CD8-positive, alpha-beta memory T cell (primary cell): ENCODE measurements at places on chromosomes 11 and 22. TPM values are rescaled to one million over a fixed set of nuclear protein-coding genes. Genes with fewer than 3 reads are reported as not detected.

DNA sequence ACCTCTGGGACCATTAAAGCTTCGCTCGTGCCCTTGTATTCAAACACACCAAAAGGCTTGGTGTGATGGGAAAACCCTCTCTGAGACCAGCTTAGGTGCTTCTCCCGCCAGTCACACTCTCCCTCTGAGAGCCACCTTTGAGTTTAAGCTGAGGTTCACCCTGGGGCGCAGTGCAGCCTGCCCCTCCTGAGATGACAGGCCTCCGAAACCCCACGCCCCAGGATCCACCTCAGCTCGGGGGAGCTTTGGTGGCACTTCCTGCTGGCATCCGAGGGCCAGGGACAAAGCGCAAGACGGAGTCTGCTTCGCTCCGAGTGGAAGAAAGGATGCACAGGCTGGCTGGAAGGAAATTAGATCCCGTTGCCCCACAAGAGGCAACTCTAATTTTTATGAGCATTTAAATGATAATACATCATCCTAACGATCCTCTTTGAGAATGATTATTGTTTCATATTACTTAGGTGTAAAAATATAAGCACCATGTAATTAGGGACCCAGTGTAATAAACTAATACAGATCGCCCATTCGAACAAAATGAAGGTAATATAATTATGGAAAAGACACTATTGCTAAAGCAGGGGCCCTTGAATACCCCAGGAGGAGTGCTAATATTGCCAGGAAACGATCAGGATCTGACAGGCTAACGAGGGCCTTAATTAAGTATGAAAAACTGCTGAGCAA, 134.7 kb downstream of the CEP164 start:
- H3K27me3 ChIP-seq, result no peaks in the 10 kb centered on the region
- no peaks in the 10 kb centered on the region for H3K4me1 ChIP-seq
- no peak overlapping the region for H3K4me3 ChIP-seq
- DNase-seq, result no peak
- H3K36me3 ChIP-seq, result no peaks in the 10 kb centered on the region

GRCh38 chr11:64018310-64018709, 17.4 kb upstream of the FLRT1 start:
- no peaks in the 10 kb centered on the region for H3K27me3 ChIP-seq
- no peak overlapping the region for H3K4me3 ChIP-seq
- H3K4me1 ChIP-seq, result no peaks in the 10 kb centered on the region
- no peak for DNase-seq

- H3K4me3 ChIP-seq, result no peak overlapping the region
- no peaks in the 10 kb centered on the region for H3K4me1 ChIP-seq
- no peaks in the 10 kb centered on the region for H3K36me3 ChIP-seq
- no peak for DNase-seq
- H3K27ac ChIP-seq, result no peak overlapping the region
These were observed 4.5 kb downstream of the TRIM29 start for GRCh38 chr11:120133216-120134105.

- H3K27me3 ChIP-seq, result no peaks in the 10 kb centered on the region
- H3K36me3 ChIP-seq, result peaks cover 9% of the 10 kb centered on the region
- no peak for DNase-seq
- H3K4me3 ChIP-seq, result no peak overlapping the region
- no peaks in the 10 kb centered on the region for H3K4me1 ChIP-seq
These were observed 16.0 kb downstream of the TCP11L1 start for GRCh38 chr11:33055375-33055774.

GRCh38 chr11:96614846-96615245, 225.0 kb downstream of the JRKL start:
- DNase-seq, result no peak
- no peak overlapping the region for H3K4me3 ChIP-seq
- no peaks in the 10 kb centered on the region for H3K36me3 ChIP-seq
- no peak overlapping the region for H3K27ac ChIP-seq
- H3K27me3 ChIP-seq, result no peaks in the 10 kb centered on the region

GRCh38 chr11:127059286-127059685, 58.7 kb upstream of the KIRREL3 start:
- no peaks in the 10 kb centered on the region for H3K27me3 ChIP-seq
- no peak overlapping the region for H3K4me3 ChIP-seq
- H3K36me3 ChIP-seq, result no peaks in the 10 kb centered on the region
- DNase-seq, result no peak

DNA sequence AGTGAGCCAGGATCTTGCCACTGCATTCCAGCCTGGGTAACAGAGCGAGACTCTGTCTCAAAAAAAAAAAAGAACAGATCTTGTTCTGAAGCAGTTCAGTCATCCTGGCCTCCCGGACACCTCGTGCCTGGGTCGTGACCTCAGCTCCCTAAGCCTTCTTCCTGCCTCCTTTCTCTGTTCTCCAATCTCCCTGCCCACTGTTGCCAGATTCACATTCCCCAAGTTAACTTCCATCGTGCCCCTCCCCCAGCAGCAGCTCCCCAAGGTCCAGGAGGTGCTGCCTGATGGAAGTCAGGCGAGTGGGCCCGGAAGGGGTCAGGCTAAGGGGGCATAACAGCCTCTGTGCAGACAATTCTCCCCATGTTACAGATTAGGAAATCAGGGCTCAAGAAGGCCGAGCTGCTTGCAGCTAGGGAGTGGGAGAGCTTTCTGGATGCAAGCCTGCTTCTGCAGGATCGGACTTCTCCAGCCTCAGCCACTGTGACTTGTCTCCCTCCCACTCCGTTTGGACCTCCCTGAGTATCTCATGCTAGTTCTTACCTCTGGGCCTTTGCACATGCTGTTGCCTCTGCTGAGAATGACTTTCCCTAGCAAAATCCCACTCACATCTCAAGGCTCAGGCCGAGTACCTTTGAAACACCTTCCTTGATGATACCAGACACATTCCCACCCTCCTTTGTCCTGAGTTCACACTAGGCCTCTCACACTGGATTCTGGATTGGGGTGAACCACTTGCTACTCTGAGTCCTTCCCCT, 14.3 kb upstream of the TMEM184B start:
- H3K27me3 ChIP-seq, result no peaks in the 10 kb centered on the region
- no peaks in the 10 kb centered on the region for H3K36me3 ChIP-seq

DNA sequence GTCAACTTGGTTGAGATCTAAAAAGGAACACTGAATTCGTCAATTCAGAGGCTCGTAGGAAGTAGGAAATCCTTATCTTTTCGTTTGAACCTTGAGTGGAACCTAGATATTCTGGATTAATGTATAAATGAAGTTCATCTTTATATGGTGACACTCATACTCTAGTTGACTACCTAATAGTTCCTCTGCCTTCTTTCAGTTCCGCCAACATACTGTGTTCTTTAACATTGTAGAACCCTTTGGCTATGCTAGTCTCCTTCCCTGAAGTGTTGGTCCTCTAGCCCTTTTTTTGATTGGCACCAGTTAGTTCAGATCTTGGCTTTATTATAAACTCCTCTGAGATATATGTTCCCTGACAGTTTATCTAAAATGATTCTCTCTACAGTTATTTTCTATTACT, 1.5 kb downstream of the ATM start:
- peaks cover 28% of the 10 kb centered on the region for H3K4me1 ChIP-seq
- no peaks in the 10 kb centered on the region for H3K27me3 ChIP-seq
- H3K36me3 ChIP-seq, result peaks cover 5% of the 10 kb centered on the region
- peak overlapping the region; percentile 92 for H3K4me3 ChIP-seq
- DNase-seq, result no peak

GRCh38 chr11:129723146-129723760, 92.4 kb upstream of the TMEM45B start:
- peaks cover 6% of the 10 kb centered on the region for H3K4me1 ChIP-seq
- no peaks in the 10 kb centered on the region for H3K27me3 ChIP-seq
- no peaks in the 10 kb centered on the region for H3K36me3 ChIP-seq

- no peaks in the 10 kb centered on the region for H3K4me1 ChIP-seq
- H3K36me3 ChIP-seq, result no peaks in the 10 kb centered on the region
- H3K27me3 ChIP-seq, result no peaks in the 10 kb centered on the region
- no peak overlapping the region for H3K4me3 ChIP-seq
These were observed 152.9 kb downstream of the CACNA1I start for GRCh38 chr22:39723463-39723862.

GRCh38 chr11:82960779-82961143, 59.2 kb downstream of the DDIAS start:
- no peaks in the 10 kb centered on the region for H3K36me3 ChIP-seq
- no peaks in the 10 kb centered on the region for H3K27me3 ChIP-seq
- peaks cover 79% of the 10 kb centered on the region for H3K4me1 ChIP-seq
- H3K4me3 ChIP-seq, result peak overlapping the region; percentile 49

GRCh38 chr11:109590782-109591181, 168.8 kb downstream of the C11orf87 start:
- no peaks in the 10 kb centered on the region for H3K4me1 ChIP-seq
- no peaks in the 10 kb centered on the region for H3K36me3 ChIP-seq
- no peaks in the 10 kb centered on the region for H3K27me3 ChIP-seq
- DNase-seq, result no peak

DNA sequence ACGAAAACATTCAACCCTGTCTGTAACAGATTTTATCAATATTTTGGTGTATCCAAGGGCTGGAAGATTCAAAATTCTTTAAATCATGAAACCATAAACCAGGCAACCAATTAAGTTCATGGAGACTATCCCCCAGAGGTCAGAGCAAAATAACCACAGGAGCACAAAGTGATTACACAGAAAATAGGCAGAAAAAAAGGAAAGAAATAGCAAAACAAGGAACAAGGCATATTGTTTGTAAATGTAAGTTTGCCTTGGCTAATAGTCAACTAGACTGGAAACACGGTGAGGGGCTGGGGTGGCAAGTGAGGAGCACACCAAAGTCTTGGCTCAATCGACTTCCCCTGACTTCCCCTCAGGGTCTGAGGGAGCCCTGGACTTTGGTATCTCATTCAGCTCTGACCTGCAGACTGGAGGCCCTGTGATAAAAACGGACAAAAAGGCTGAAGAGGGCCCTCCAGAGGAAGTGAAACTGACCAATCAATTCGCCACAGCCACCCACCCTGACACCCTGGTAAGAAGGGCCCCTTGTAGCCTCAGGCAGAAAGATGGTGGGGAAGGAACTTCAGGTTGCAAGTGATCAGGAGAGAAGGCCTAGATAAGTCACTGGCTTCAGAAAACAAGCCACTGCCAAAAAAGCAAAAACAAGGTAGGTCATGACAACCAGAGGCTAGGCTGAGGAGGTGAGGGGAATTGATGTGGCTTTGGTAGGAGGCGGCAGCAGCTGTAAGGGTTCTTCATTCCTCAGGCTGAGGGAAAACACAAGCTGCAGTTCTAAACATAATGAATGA, 1.8 kb downstream of the SIK3 start:
- H3K27ac ChIP-seq, result peak overlapping the region; percentile 94
- DNase-seq, result no peak
- no peaks in the 10 kb centered on the region for H3K27me3 ChIP-seq
- H3K36me3 ChIP-seq, result no peaks in the 10 kb centered on the region
- H3K4me1 ChIP-seq, result peaks cover 56% of the 10 kb centered on the region

DNA sequence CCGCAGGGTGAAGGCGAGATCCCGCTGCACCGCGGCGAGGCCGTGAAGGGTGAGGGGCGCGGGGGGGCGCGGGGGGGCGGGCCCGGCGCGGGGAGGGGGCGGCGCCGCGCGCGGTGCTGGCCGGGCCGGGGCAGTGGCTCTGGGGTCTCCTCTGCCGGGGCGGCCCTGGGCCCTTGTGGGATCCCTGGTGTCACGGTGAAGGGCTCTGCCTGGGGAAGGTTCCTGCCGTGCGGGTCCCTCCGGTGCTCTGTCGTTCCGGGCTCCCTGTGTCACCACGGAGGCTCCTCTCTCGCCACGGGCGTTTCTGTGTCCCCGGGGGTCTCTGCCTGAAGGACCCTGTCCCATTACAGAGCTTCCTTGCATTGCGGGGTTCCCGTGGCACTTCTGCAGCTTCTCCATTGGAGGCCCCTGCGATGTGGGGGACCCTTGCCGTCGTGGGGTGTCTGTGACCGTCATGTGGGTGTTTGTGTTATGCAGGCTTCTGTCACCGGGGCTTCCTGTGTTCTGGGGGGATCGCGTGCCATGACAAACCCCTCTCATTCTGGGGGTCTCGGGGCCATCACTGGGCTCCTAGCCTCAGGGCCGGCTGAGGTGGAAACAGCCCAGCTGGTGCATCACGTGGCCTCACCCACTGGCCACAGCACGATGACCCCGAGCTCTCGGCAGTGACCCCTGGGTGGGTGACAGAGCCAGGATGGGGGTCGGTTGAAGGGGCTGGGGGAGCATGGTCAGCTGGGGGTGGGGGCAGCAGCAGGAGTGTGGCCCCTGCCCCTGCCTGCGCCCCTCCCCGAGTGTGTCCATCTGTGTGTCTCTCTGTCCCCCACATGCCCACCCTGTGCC, 25.3 kb downstream of the SHANK3 start:
- H3K36me3 ChIP-seq, result no peaks in the 10 kb centered on the region
- no peak for DNase-seq
- no peak overlapping the region for H3K27ac ChIP-seq
- H3K27me3 ChIP-seq, result no peaks in the 10 kb centered on the region
- no peak overlapping the region for H3K4me3 ChIP-seq

DNA sequence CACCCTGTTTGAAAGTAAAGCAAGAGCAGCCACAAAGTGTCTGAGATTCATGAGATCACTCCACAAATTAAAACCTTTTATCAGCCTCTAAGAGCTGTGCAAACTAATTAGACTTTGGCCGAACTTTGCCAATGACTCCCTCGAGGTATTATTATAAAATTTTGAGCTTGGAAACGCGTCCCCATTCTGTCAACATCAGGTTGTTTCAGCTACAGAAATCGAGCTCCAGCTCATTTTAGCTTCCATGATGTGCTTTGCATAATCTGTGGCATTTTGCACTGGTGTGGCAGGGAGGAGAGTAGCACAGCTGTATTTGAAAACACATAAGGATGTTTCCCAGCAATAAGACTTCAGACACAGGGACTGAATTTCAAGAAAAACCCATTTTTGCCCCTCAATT, 872.2 kb downstream of the NTM start:
- no peaks in the 10 kb centered on the region for H3K4me1 ChIP-seq
- no peaks in the 10 kb centered on the region for H3K36me3 ChIP-seq
- H3K27me3 ChIP-seq, result no peaks in the 10 kb centered on the region
- DNase-seq, result no peak
- H3K27ac ChIP-seq, result no peak overlapping the region

The PLAAT2 gene
- total RNA-seq, result 0.31 TPM

The ADAMTS8 gene
- not detected for total RNA-seq

The CD248 gene
- 2.9 TPM for total RNA-seq

The PAMR1 gene
- total RNA-seq, result not detected

The OR8D4 gene
- not detected for total RNA-seq

The SLC22A6 gene
- not detected for total RNA-seq

The P4HA3 gene
- not detected for total RNA-seq

The SMC1B gene
- 0.37 TPM for total RNA-seq

The KCNJ11 gene
- 0.95 TPM for total RNA-seq

The PRCP gene
- total RNA-seq, result 26.5 TPM

The CD6 gene
- total RNA-seq, result 233 TPM

The TEX12 gene
- total RNA-seq, result 0.39 TPM
